Astrocyte of the spinal cord (primary cell): ENCODE measurements at places on chromosomes 12 and 14.

DNA sequence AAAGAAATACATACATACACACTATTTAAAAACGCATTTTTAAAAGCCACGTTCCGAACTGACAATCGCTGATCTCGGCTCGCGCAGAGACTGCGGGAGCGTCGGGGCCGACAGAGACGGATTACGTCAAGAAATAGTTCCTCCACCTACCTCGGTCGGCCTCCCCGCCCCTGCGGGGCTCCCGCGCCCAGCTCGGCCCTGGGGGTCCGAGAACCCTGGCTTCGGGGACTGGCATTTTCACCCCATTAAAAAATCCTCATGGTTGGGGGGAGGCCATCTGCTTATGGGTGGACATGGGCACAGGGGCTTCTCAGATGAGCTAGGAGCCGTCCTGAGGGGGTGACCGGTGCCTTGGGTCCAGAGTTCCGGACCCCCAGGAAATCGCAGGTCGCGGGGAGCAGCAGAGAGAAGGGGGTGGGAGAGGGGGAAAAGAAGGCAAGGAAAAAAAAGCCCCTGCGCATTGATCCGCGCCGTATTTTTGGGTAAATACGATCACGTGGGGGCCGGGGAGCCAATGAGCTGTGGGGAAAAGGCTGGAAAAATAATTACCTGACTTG lies 324 bp upstream of the HOXC9 start:
- DNase-seq, result peak; percentile 78

DNA sequence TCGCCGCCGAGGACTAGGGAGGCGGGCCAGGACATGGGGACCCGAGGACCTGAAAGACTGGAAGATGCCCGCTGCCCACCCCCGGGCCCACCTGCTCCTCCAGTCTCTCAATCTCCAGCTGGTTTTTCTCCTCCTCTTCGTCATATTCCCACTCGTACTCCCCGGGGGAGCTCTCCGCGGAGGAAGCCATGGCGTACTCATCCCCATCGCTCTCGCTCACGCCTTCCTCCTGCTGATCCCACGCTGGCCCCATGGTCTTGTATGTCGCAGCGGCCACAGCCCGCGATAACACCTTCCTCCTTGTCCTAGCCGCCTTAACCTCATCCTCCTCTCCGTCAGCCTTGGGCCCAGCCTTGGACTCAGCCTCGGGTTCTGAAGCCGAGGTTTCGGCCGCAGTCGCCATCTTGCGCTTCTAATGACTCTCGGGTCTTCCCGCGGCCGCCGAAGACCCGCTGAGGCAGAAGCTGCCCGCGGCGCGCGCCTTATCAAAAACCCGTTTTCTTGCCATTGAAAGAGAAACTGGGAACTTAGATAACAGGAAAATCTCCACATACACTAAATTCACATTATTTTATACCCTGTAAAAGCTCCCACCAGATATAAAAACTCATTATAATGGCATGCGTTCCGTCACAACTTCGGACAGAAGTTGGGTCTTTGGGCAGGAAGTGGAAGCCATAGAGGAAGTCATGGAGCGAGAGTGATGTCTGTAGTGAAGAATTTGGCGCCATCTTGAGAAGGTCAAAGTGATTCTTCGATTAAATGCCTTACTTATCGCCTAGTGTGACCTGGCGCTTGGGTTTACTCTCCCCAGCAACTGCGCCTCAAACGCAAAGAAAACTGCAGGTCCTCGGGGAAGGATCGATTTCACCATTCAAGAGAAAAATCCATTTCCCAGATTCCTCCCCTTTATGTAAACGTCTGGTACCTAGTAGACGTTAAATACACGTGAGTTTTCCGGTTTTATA lies at the start of gene SART3:
Gene SART3 (minus strand): TSS at position 422 of the 968 bp plus-strand sequence. CDS start 19 bp downstream, at position 403.
- peak; percentile 93 for DNase-seq

GRCh38 chr14:66496911-66497310 lies 10.7 kb downstream of the CCDC196 start:
- no peak for DNase-seq

GRCh38 chr12:1582709-1583050 lies 11.7 kb downstream of the FBXL14 start:
- DNase-seq, result no peak

DNA sequence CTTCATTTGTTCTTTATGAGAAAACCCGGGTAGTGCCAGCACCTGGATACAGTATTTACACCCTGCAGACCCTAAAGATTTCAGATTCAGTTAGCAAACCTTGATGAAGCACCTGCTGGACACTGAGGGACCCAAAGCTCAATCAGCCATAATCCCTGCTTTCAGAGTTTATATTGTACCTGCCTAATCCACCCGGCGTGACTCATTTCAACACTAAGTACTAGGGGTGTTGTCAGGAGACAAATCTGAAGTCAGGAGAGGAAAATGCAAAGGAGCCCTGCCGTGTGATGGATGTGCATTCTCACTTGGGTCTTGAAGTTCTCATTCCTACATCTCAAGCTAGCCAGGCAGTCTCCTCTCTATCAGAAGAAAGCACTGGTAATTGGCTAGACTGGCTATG lies 176.7 kb upstream of the BCL2L14 start:
- no peak for DNase-seq

DNA sequence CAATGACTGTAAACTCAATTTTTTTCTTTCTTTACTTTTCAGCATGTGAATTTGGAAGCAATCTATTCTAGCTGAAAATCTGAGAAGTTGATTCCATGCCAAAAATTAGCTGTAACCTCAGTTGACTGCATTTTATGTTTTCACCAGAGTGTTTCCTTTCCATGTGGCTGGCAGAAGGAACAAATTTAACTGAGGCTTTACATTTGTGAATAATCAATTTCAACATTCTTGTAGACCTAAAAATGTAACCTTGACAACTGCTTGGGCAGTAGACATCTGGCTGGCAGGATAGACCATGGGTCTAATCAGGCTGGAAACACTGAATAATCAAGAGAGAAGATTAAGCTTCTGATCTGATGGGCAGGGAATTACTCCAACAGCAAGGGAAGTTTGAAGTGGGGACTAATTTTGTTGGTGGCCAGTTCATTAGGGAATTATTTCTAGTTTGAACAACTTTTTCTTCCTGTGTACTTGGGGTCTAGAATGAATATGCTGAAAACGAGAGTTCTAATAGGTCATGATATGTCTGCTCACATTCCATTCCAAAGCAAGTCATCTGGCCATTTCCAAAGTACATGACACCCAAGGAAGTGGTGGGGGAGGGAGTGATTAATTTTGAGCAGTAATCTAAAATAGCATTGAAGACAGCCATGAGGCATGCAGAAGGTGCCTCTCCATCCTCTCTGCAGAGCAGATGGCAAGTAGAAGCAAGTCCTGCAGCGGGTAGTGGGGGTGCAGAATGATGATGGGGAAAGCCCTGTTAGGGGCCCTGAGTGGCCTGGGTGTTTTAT lies 68.2 kb downstream of the ATP23 start:
- DNase-seq, result no peak

DNA sequence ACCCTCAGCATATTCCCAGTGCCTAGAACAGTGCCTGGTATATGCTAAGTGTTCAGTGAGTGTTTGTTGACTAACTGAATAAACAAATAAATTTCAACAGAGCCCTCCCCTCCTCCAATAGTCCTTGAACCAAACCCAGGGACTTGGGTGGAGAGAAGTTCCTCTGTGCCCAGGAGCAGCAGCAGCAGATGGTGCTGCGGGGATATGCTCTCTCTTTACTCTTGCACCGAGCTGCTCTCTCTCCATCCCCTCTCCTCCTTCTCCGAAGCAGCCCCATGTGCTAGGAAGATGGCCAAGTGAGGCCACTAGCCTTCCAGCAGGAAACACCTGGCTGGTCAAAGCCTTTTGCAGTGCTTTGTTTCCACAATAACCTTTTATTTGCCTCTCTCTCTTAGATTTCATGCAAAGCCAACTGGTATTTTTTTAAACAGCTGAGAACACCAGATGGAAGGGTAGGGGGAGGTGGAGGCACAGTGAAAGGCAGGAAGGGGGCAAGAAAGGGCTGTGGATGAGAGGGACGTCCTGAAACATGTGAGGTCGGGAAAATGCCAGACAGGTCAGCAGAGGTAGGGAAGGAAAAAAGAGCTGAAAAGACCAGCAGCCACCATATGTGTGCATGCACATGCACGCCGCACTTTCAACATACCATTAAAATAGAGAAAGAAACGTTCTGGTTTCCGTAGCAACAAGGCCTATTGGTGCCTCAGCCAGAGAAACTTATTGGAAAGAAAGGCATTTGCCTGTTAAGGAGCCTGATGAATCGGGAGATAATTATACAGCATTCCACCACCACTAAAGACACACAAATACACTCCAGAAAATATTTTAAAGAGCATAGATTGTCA lies 78.9 kb downstream of the EMP1 start:
- DNase-seq, result no peak

DNA sequence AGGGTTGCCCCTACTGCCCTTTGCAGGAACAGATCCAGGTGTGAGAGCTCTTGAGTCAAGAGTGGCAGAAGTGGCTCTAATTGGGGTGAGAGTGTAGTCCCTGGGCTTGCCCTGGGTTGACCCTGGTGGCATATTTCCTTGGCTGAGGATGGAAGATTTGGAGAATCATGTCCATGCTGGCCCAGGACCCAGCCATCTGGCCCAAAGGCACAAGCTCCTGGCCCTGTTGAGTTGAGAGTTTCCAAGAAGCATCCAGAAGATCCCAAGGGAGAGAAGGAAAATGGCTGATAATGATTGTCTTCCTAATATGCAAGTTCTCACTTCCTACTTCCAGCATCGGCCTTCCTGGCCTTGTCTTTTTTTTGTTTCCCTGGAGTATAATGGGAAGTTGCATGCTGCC lies 55.5 kb upstream of the SRSF5 start:
- no peak for DNase-seq

- no peak for DNase-seq
Measured at GRCh38 chr12:22121224-22121623, 75.2 kb downstream of the CMAS start.

DNA sequence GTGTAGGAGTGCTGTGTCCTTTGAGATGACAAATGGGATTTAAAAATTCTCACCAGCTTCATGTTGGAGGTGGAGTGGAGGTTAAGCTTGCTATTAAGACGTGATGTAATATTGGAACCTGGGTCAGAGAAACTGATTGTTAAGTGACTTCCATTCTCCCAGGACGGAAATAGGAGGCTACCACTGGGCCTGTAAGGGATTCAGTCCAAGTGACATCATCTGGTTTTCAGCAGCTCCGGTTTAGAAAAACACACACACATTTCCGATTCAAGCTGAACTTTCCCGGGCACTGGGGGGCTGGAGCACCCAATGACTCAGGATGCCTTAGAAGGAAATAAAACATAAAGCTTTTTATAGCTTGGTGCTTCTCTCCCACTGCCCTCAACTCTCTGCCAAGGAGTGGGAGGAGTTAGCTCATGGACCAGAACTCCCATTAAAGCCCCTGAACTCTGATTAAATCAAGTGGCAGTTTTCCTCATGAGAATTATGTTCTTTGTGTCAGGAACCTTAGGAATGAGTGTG lies 12.4 kb downstream of the CALM1 start:
- peak; percentile 98 for DNase-seq

GRCh38 chr12:14951851-14952250 lies 9.6 kb downstream of the ARHGDIB start:
- no peak for DNase-seq

GRCh38 chr14:100027771-100028490 lies 37.3 kb upstream of the EVL start:
- DNase-seq, result no peak

DNA sequence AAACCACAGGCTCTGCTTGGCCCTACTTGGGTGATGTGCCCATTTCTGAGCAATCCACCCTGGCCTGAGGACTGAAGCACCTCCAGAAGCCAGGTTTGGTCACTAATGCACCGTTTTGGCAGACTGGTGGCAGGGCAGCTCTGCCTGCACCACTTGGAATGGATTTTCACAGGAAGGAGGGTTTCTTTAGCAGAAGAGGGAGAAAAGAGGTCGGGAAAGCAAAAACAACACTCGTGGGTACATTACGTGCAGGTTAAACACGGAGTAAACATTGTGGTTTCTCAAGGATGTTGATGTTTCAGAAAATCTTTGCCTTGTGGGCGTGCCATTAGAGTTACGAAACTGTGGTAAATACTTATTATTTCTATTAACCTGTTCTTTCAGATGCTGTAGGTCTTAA lies 70.8 kb downstream of the KCNA5 start:
- no peak for DNase-seq

GRCh38 chr12:85182699-85183098 lies 97.3 kb upstream of the ALX1 start:
- DNase-seq, result peak; percentile 7

DNA sequence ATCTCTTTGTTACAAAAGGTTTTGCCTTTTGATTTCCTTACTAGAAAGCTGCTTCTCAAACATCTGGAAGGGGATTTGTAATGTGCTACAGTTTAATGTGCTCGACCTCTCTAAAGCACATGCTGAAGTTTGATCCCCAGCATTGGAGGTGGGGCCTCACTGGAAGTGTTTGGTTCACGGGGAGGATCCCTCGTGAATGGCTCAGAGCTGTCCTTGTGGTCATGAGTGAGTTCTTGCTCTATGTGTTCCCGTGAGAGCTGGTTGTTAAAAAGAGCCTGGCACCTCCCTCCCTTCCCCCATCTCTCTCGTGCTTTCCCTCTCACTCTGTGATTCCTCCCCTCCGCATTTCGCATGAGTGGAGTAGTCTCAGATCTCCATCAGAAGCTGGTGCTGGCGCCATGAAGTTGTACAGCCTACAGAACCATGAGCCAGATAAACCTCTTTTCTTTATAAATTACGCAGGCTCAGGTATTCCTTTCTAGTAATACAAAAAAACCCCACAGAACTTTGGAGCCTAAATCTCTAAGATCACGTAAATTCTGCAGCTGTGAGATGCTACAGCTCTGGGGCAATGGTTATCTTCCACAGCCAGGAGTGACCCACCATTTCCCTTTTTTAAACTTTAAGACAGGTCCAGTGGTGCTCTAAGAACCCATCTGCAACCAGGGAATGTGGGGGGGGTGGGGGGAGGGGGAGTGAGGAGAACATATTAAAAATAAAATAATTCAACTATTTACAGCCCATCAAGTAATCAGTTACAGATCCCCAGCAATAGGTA lies 214.4 kb downstream of the FOXN3 start:
- DNase-seq, result no peak

DNA sequence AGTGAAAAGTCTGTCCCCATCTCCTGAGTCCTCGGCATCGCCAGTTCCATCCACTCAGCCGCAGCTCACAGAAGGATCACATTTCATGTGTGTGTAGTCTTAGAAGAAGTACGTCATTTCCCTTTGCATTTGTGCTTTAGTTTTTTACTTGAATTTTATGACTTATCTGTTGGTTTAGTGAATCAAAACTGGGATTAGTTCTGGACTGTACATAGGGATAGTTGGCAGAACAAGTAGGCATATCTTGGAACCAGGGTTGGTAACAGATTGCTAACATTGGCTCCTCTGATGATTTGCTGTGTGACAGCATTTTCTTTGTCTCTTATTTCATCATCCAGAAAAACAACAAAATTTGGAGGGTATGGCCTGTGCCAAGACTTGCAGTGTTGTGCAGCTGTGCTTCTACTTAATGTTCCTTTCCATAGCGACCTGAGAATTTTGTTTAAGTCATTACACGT lies 69.6 kb upstream of the AEBP2 start:
- peak; percentile 54 for DNase-seq

GRCh38 chr12:121005346-121005815 lies 10.9 kb downstream of the C12orf43 start:
- peak; percentile 38 for DNase-seq

- DNase-seq, result no peak
Measured at GRCh38 chr14:100062590-100062989, 2.6 kb upstream of the EVL start.
